ENCODE measurements at places on chromosomes 1 and 21. TPM values are rescaled to one million over a fixed set of nuclear protein-coding genes. Genes with fewer than 3 reads are reported as not detected.

DNA sequence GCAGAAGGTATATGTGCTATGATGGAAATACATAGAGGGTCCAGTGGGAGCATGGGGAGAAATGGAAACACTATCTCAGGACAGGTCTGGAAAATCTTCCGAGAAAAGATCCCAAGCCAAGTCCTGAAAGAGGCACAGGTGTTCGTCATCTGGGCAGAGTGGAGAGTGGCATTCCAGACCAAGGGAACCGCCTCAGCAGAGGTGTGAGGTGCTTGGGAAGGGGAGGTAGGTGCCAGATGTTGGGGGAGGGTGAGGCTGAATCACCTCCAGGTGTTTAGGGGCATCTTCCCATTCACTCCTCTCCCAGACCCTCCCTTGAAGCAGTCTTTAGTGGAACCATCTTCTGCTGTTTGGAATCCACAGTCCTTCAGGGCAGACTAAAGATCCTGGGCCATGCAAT lies 23.5 kb upstream of the LRRN2 start:
- no peak for DNase-seq
- no peaks in the 10 kb centered on the region for H3K27me3 ChIP-seq
- no peak overlapping the region for H3K4me3 ChIP-seq
- no peaks in the 10 kb centered on the region for H3K4me1 ChIP-seq
- no peak overlapping the region for H3K27ac ChIP-seq

- no peaks in the 10 kb centered on the region for H3K4me1 ChIP-seq
- no peak for DNase-seq
- H3K36me3 ChIP-seq = no peaks in the 10 kb centered on the region
- H3K27me3 ChIP-seq = no peaks in the 10 kb centered on the region
Observed at GRCh38 chr1:18116777-18117176, 9.2 kb downstream of the IGSF21 start.

GRCh38 chr1:198304431-198304830 lies 147.6 kb downstream of the NEK7 start:
- H3K4me1 ChIP-seq = no peaks in the 10 kb centered on the region
- no peaks in the 10 kb centered on the region for H3K27me3 ChIP-seq
- peaks cover 2% of the 10 kb centered on the region for H3K36me3 ChIP-seq
- DNase-seq = no peak
- H3K4me3 ChIP-seq = no peak overlapping the region

Gene SHISAL2A
- 16.2 TPM for total RNA-seq

Gene SIPA1L2
- 1.6 TPM for total RNA-seq

Gene ERMAP
- 7.5 TPM for total RNA-seq

Gene RAB42
- not detected for total RNA-seq

Gene TOR1AIP2
- total RNA-seq = 74.2 TPM

DNA sequence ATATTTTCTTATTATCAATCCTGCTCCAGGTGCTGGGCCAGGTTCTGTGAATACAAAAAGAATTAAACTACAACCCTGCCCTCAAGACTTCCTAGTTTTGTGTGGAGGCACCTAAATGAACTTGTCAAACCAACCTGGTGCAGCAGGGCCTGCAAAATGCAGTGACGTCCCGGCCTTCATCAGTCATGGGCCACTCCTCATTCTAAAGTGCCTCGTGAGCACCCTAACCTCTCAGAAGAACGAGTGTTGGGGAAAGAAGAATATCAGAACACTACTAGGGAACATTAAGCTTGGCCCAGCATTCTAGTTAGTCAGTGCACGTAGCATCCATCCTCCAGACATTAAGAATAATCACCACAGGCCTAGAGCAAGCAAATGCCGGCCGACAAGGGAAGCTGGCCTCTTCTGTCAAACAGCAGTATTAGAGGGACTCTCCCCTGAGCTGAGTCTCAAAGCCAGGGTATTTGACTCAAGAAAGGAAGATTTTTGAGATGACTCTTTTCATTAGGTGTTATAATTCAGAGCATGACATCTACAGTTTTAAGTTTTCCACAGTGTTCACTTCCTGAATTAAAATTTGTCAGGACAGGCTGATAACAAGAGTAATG lies 137.9 kb downstream of the SLC45A1 start:
- H3K36me3 ChIP-seq = no peaks in the 10 kb centered on the region
- H3K27ac ChIP-seq = no peak overlapping the region
- no peaks in the 10 kb centered on the region for H3K27me3 ChIP-seq
- no peak overlapping the region for H3K4me3 ChIP-seq

Gene UBXN10
- 3.5 TPM for total RNA-seq

GRCh38 chr1:84855168-84855567 lies 37.8 kb downstream of the LPAR3 start:
- no peaks in the 10 kb centered on the region for H3K27me3 ChIP-seq
- DNase-seq = no peak
- no peak overlapping the region for H3K27ac ChIP-seq
- H3K4me1 ChIP-seq = peaks cover 17% of the 10 kb centered on the region
- no peak overlapping the region for H3K4me3 ChIP-seq

DNA sequence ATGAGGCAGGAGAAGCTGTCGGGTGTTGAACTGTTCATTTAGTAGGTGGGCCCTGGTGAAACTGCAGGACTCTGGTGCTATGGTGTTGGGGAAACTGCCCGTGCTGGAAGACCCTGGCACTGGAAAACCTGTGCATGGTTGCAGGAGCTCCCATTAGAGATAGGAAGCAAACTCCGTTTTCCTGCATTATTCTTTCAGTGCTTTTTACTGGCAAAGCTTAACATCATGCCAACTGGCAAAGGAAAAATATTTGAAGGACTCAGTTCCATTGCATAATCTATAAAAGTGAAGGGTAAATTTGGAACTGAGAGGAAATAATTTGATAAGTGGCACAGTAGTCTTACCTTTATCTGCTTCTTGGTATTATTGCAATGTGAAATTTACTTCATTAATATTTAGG lies 31.7 kb upstream of the MPC2 start:
- H3K36me3 ChIP-seq = peaks cover 5% of the 10 kb centered on the region
- H3K4me3 ChIP-seq = no peak overlapping the region
- no peak for DNase-seq
- no peaks in the 10 kb centered on the region for H3K4me1 ChIP-seq
- H3K27me3 ChIP-seq = no peaks in the 10 kb centered on the region
- no peak overlapping the region for H3K27ac ChIP-seq

Gene ORC1
- 2.1 TPM for total RNA-seq

DNA sequence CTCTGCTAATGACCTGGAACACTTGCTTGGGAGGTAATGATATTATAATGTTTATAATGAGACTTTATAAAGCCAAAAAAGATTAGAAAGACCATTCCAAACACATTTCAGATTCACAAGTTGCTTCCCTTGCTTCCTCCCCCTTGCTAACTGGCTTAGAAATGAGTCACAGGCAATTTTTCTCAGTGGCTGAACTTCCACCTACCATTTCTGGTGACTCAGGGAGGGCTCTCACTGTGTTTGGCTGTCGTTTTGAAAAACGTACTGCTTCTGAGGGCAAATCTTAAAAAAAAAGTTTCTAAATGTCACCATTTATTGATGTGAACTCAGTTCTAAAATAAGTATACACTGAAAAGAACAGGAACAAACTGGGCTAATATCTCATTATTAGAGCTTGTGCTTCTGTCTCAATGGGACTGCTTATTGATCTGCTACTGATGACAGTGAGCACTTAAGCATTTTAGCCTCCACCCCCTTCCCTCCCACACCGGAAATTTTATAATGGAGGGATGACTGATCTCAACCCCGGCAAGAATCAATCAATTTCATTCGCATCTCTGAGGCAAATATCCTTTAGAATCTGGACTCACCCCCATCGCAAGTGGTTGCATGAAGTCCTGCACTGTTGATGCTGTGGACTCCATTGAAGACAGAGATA lies 278.3 kb downstream of the KCTD3 start:
- no peak overlapping the region for H3K4me3 ChIP-seq
- H3K36me3 ChIP-seq = no peaks in the 10 kb centered on the region
- no peak overlapping the region for H3K27ac ChIP-seq
- H3K4me1 ChIP-seq = no peaks in the 10 kb centered on the region
- no peaks in the 10 kb centered on the region for H3K27me3 ChIP-seq

DNA sequence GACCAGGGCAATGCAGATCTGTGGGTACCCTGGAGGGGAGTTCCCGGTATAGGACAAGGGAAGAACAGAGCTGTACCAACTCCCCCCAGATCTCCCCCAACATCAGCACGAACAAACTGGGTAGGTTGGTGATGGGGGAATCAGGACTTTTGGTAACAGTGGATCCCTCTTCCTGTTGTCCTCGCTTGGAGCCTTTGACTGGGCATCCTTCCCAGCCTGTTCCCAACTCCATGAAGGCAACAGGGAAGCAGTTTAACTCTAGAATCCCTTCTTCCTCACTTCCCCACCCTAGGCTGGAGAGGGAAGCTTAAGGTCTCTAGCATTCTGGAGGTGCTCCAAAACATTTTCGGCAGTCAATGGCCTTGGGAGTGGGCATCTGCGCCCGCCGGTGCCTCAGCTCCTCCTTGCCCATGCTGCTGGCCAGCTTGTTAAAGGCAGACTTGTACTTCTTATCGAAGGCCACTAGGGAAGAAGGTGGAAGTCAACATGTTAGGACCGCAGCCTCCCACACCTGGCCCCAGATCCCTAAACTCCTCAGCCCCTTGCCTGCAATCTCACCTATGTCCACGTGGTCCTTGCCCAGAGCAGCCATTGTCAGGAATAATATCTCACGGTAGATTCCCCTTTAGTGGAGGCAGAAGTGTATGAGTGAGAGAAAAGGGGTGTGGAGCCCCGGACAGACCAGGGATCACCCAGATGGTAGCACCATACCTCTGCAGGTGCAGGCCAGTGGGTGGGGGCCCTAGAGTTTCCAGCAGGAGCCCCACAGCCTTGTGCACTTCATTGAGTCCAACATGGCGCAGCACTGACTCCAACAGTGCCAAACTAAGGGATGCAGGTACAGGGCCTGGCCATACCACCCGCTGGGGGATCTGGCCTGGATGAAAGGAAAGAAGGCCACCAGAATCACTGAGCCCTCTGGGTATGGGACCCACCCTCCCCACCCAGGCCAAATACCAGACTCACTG lies 7.5 kb upstream of the GATAD2B start:
- no peak overlapping the region for H3K4me3 ChIP-seq
- H3K27me3 ChIP-seq = no peaks in the 10 kb centered on the region
- no peaks in the 10 kb centered on the region for H3K4me1 ChIP-seq
- no peak overlapping the region for H3K27ac ChIP-seq
- peaks cover 43% of the 10 kb centered on the region for H3K36me3 ChIP-seq
- DNase-seq = no peak

- H3K4me3 ChIP-seq = no peak overlapping the region
- H3K27ac ChIP-seq = no peak overlapping the region
- H3K4me1 ChIP-seq = no peaks in the 10 kb centered on the region
- DNase-seq = no peak
- no peaks in the 10 kb centered on the region for H3K27me3 ChIP-seq
Observed at GRCh38 chr21:25862112-25862511, 127.3 kb downstream of the GABPA start.

- H3K36me3 ChIP-seq = no peaks in the 10 kb centered on the region
- H3K27me3 ChIP-seq = no peaks in the 10 kb centered on the region
- peak overlapping the region; percentile 68 for H3K27ac ChIP-seq
- peak overlapping the region; percentile 58 for H3K4me3 ChIP-seq
- H3K4me1 ChIP-seq = peaks cover 66% of the 10 kb centered on the region
Observed at GRCh38 chr1:12618965-12619791, 1.2 kb upstream of the DHRS3 start.

- no peak overlapping the region for H3K4me3 ChIP-seq
- peaks cover 12% of the 10 kb centered on the region for H3K4me1 ChIP-seq
- no peaks in the 10 kb centered on the region for H3K27me3 ChIP-seq
Observed at GRCh38 chr1:185281245-185281644, 35.8 kb downstream of the IVNS1ABP start.

DNA sequence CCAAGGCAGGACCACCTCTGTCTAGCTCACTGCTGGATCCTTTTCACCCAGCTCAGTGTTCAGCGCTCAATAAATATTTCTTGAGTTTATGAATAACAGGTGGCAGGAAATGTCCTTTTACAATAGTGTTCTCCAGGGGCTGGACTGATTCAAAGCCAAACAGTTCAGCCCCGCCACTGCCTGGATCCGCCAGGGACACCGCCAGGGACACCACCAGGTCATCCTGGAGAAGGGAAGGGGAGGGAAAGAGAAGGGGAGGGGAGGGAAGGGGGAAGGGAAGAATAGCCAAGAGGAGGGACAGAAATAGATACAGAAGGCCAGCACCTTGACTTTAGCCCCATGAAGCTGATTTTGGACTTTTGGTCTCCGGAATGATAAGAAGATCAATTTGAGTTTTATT lies 255.6 kb downstream of the GRIK3 start:
- no peak for DNase-seq
- no peaks in the 10 kb centered on the region for H3K36me3 ChIP-seq
- H3K27ac ChIP-seq = no peak overlapping the region

Gene CCDC18
- 11.7 TPM for total RNA-seq

Gene LCE1A
- total RNA-seq = not detected

Gene CELA2A
- not detected for total RNA-seq

GRCh38 chr1:160885042-160885441 lies at the start of gene ITLN1:
Gene ITLN1, minus strand, starts transcription at chr1:160885180. Its CDS starts 303 bp downstream, at chr1:160884877.
- peaks cover 6% of the 10 kb centered on the region for H3K4me1 ChIP-seq
- no peak for DNase-seq
- H3K27ac ChIP-seq = no peak within 1 kb of the TSS
- no peak within 1 kb of the TSS for H3K4me3 ChIP-seq
- no peaks in the 10 kb centered on the region for H3K36me3 ChIP-seq

Gene HEATR1
- 29.0 TPM for total RNA-seq

GRCh38 chr1:75632350-75632949 lies 21.5 kb upstream of the SLC44A5 start:
- no peak for DNase-seq
- no peaks in the 10 kb centered on the region for H3K36me3 ChIP-seq
- no peak overlapping the region for H3K27ac ChIP-seq
- no peaks in the 10 kb centered on the region for H3K4me1 ChIP-seq
- no peak overlapping the region for H3K4me3 ChIP-seq
- no peaks in the 10 kb centered on the region for H3K27me3 ChIP-seq

Gene VAMP4
- total RNA-seq = 24.2 TPM

GRCh38 chr1:183812128-183812527 lies 7.2 kb downstream of the RGL1 start:
- H3K4me1 ChIP-seq = no peaks in the 10 kb centered on the region
- H3K27ac ChIP-seq = no peak overlapping the region
- no peak for DNase-seq
- H3K4me3 ChIP-seq = no peak overlapping the region
- H3K36me3 ChIP-seq = no peaks in the 10 kb centered on the region

GRCh38 chr1:18535391-18536210 lies 54.9 kb downstream of the KLHDC7A start:
- no peak overlapping the region for H3K27ac ChIP-seq
- no peaks in the 10 kb centered on the region for H3K4me1 ChIP-seq
- no peak for DNase-seq
- no peak overlapping the region for H3K4me3 ChIP-seq

DNA sequence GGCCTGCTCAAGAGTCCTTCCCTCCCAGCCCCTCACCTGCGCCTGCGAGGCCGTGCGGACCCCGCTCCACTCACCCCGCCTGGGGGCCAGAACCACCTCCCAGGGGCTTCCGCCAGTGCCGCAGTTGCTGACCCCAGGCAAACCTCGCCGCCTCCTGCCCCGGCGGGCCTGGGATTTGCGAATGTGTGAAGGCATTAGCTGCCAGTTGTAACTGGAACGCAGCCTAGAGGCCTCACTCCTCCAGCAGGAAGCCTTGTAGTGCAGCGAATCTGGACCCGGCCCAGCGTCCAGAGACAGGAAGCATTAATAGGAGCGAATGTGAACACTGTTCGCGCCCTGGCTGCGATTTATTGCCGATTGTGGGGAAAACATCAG lies 140.9 kb upstream of the ARHGEF16 start:
- H3K27me3 ChIP-seq = peaks cover 6% of the 10 kb centered on the region
- no peaks in the 10 kb centered on the region for H3K36me3 ChIP-seq
- H3K27ac ChIP-seq = no peak overlapping the region
- DNase-seq = no peak
- peaks cover 13% of the 10 kb centered on the region for H3K4me1 ChIP-seq
- H3K4me3 ChIP-seq = no peak overlapping the region

Gene NGF
- total RNA-seq = not detected

Gene WNT3A
- not detected for total RNA-seq

Gene CCDC185
- not detected for total RNA-seq

Gene LRRC53
- not detected for total RNA-seq

Gene NRIP1
- 42.4 TPM for total RNA-seq

Measured in natural killer cell (primary cell).